Activated T-cell treated with anti-CD3 and anti-CD28 coated beads for 4 hours (primary cell): ENCODE measurements at places on chromosomes 12 and 14.
A peak's percentile ranks its signal among the peaks of the same experiment; 100 is the strongest.

GRCh38 chr12:122880668-122881067, 15.3 kb downstream of the VPS37B start:
- DNase-seq = no peak

DNA sequence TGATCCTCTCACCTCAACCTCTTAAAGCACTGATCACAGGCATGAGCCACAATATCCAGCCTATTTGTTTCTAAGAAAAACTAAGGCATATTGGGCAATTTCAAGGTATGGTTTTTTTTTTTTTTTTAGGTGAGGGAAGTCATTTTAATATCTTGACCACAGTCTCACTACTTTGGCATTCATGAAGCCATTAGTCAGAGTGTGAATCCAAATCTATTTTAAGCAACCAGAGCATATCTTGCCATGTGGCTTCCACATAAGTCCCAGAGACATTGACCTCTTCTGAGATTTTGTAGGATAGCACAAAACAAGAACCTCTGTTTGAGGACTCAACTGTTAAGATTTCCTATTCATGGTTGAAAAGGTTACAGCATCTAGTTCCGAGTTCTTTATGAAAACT, 130.3 kb upstream of the RBM19 start:
- DNase-seq = no peak

- no peak for DNase-seq
These were observed 3.7 kb downstream of the TSPAN11 start for GRCh38 chr12:30930238-30930637.

DNA sequence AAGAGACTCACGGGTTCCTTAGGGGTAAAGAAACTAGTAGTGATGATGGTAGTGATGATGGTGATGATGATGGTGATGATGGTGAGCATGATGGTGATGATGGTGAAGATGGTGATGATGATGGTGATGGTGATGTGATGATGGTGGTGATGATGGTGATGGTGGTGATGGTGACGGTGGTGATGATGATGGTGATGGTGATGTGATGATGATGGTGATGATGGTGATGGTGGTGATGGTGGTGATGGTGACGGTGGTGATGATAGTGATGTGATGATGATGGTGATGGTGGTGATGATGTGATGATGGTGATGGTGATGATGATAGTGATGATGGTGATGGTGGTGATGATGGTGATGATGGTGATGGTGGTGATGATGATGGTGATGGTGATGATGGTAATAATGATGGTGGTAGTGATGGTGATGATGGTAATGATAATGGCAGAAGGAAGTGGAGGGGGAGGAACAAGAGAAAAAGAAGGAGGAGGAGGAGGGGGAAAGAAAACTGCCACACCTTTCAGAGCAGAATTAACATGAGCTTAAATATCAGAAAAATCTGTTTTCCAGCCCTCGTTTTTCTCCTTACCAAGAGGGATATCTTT, 85.5 kb downstream of the FZD10 start:
- no peak for DNase-seq

- no peak for DNase-seq
These were observed 264.0 kb upstream of the GRIP1 start for GRCh38 chr12:66942741-66943465.

DNA sequence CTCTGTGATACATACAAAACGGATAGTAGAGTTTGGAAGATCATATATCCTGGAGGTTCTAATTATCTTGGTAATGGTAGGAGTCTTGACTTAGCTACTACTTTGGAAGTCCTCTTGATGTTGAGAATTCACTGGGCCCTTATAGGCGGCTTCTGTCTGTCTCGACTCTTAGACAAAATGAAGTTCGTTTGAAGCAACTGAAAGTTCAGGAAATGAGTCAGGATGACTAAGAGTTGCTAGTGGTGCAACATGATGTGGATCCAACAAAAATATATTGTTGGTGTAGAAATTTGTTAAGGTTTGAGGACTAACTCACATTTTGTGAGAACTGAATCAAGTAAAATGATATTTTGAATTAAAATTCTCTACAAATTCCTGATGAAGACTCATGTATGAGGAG, 272.7 kb downstream of the AEBP2 start:
- no peak for DNase-seq

GRCh38 chr14:85118274-85118673, 411.7 kb upstream of the FLRT2 start:
- no peak for DNase-seq

- DNase-seq = no peak
These were observed 23.2 kb upstream of the MLEC start for GRCh38 chr12:120663741-120664140.

- DNase-seq = no peak
These were observed 129.9 kb upstream of the GRIN2B start for GRCh38 chr12:14111230-14111865.

- DNase-seq = no peak
These were observed 1.1 kb upstream of the HEBP1 start for GRCh38 chr12:13000925-13001774.

- peak; percentile 15 for DNase-seq
These were observed 851 bp downstream of the HSP90B1 start for GRCh38 chr12:103930787-103931735.

DNA sequence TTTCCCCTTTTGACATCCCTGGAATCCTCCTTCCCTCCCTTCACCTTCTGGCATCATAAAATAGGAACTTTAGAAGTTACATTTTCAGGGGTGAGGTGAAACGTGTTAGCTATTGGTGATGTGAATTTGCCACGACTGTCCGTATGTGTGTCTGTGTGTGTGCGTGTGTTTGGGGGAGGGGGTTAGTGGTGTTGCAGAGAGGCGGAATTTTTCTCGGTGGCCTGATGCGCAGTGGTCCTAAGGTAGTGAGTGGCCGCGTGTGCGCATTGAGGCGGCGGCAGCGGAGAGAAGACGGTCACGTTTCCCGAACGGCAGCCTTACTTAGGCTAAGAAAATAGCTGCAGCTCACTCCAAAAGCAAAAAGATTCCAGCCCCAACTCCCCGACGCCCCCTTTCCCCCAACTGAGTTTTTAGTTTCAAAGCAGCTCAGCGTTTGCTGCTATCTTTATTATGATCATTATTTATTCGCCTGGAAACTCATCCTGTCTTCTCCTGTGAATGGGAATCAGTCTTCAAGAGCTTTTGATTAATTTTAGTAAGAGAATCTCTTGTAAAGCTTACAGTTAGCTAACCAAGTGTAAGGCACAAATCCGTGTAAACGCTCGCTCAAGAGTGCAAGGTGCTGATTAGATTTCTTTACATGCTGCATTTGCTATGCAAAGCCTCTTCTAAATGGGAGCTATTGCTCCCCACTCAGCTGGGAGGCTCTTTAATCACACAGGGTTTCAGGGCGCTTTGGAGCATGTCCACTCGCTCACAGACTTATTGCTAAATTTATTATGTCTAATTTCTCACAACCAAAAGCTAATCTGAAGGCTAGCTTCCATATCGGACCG, 4.7 kb downstream of the FLRT2 start:
- no peak for DNase-seq

DNA sequence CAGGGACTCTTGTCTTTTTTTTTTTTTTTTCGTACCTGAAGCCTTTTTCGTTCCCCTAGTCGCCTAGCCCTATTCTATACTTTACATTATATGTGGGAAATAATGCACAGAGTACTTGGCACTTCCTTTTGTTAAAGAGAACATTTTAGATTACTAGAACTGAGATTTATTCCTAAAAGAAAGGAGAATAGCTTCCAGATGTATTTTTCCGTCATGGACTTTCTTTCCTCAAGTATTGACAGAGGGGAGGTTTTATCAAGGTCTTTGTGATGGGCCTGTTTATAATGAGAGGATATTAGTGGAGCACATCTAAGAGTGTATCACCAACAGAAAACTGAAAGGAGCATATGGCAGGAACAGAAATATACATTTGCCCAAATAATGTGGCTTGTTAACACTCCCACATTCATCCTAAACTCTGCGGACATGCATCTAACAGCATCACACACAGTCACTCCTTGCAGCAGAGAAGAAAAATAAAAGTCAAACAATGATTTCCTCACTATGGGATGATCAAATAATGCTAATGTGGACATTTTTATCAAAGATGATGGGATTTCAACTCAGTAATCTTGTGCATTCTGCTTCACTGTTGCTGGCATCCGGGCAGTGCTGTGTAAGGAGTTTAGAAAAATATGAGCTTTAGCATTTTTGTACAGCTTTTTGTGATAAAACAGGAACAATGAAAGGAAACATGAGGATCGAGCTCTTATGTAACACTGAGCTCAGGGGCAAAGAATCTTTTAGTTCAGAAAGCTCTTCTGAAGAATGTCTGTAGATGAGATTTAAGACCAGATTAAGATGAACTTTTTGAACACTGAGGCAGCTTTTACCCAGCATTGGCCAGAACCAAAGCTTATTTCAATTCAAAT, 183.1 kb downstream of the EGLN3 start:
- no peak for DNase-seq

- no peak for DNase-seq
These were observed 68.8 kb downstream of the RERG start for GRCh38 chr12:15152456-15152855.

GRCh38 chr14:105856676-105857219, 330.4 kb downstream of the TMEM121 start:
- DNase-seq = no peak

GRCh38 chr12:70366581-70367257, 629 bp downstream of the KCNMB4 start:
- DNase-seq = peak; percentile 30

- DNase-seq = no peak
These were observed 8.7 kb downstream of the DNAI7 start for GRCh38 chr12:25186038-25186787.

DNA sequence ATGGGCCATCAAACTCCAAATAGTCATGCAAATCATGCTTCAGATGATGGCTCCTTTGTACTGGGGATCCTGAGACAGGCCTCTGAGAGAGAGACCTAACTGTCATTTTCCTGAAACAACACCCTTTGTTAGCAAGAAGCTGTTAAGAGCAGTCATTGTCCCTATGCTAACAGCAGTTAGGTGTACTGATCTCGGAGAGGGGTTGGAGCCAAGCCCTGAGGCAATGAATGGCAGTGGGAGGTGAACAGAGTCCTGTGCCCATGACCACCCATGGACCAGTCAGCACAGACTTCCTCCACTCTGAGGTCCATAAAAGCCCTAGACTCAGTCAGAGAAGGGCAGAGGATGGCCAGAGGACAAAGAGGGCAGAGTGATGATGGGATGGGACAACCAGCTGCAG, 747.6 kb upstream of the LRFN5 start:
- DNase-seq = no peak

DNA sequence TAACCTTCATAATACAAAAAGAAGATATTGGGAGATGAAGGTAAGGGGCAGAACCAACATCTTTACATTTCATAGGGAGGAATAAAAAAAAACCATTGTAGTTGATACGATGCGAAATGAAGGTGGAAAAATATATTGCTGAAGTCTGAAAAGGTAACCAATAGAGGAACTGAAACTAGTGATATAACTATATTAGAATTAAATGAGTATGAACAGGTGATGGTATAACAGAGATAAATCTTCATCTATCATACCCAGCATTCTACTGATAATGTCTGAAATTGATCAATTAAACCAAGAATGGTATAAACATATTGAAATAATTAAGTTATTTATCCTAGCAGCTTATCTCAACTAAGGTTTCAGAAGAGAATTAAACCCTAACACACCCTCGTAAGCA, 332.1 kb downstream of the NELL2 start:
- DNase-seq = no peak

DNA sequence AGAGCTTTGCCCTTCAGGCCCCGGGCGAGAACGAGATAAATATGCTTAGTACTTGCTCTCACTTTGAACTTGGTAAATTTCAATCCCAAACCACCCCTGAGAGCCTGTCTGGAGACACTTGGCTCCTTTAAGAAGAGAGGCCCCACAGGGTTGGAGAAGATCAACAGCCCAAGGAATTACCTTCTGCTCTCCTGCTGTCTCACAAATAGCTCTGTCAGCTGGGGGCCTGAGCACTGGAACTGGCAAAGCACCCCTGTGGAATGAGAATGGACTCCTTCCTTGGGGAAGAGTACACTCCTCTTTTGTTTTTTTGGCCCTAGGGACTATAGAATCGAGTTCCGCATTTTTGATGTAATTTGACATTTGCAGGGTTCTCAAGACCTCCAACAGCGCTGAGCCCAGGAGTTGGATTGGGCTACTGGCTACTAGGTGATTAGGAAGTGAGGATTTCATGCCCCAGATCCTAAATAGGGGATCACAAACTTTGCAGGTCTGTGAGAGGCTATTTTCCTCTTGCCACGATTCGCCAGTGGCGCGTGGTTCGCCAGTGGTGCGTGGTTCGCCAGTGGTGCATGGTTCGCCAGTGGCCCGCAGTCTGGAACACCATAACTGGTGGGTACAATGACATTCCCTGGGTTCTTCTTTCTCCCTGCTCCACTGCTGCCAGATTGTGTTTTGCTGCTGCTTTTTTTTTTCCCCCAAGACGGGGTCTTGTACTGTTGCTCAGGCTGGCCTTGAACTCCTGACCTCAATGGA, 17.8 kb upstream of the MEG3 start:
- DNase-seq = no peak

GRCh38 chr14:73789989-73790581, 61.5 kb upstream of the PTGR2 start:
- no peak for DNase-seq

DNA sequence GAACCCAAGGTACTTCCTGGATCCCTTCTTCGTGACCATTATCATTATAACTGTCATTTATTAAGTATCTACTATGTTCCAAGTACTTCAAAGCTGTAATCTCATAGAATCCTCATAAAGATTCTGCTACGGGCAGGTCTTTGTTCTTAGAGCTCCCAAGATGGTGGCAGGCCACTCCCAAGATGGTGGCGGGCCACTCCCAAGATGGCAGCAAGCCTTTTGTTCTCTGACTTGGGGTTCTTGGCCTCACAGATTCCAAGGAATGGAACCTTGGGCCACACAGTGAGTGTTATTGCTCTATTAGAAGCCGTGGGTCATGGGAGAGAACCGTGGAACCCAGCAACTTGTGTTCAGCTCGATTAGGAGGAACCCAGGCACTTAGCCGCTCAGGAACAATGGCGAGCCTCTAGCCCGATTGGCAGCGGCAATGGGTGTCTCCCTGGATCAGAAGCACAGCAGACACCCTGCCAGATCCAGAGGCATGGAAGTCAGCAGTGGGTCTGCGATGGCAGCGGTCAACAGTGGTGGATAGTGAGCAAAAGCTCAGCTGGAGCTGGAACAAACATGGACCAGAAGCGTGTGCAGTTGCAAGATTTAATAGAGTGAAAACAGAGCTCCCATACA, 193.7 kb upstream of the BTG1 start:
- DNase-seq = no peak

- peak; percentile 14 for DNase-seq
These were observed 102.2 kb downstream of the ERC1 start for GRCh38 chr12:1093166-1093751.

- peak; percentile 14 for DNase-seq
These were observed 589 bp upstream of the HVCN1 start for GRCh38 chr12:110689281-110690126.

DNA sequence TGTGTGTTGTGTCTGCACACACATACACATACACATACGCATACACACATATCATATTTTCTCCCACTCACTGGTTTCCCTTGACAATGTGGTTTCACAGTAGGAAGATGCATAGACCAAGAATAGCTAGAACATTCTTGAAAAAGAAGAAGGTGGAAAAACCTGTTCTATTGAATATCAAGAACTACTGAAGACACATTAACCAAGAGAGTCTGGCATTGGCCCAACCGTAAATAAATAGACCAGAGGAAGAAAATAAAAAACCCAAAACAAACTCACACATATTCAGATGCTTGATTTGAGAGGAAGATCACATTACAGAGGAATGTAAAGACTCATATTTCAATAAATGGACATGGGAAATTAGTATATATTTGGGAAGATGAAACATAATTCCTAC, 311.3 kb downstream of the FOXG1 start:
- no peak for DNase-seq
